ENCODE measurements at places on chromosomes 7 and 10. TPM values are rescaled to one million over a fixed set of nuclear protein-coding genes. Genes with fewer than 3 reads are reported as not detected.
A peak's percentile ranks its signal among the peaks of the same experiment; 100 is the strongest.

- peaks cover 7% of the 10 kb centered on the region for H3K27me3 ChIP-seq
- no peaks in the 10 kb centered on the region for H3K36me3 ChIP-seq
- no peak for DNase-seq
- H3K27ac ChIP-seq: no peak overlapping the region
These were observed 57.2 kb upstream of the PAX2 start for GRCh38 chr10:100688201-100688600.

DNA sequence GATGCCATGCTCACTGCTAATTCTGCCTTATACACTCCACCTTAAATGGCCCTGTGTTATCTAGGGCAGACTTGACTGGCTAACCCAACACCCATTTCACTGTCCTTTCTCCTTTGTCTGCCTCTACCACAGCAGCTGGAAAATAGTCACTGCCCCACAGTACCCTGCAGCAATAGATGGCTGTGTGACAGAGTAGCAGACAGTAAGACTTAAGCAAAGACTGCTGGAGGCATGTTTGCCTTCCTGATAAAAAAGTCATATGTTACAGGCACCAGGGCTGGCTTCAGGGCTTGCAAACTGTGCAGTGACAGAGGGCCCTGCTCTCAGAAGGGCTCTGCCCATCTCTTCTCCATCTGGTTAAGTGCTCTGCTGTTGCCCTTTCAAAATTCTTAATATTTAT, 332.6 kb upstream of the GHITM start:
- H3K4me3 ChIP-seq: no peak overlapping the region
- H3K27ac ChIP-seq: no peak overlapping the region
- H3K36me3 ChIP-seq: no peaks in the 10 kb centered on the region
- no peaks in the 10 kb centered on the region for H3K27me3 ChIP-seq

GRCh38 chr10:95542761-95543160, 18.4 kb downstream of the SORBS1 start:
- H3K4me1 ChIP-seq: no peaks in the 10 kb centered on the region
- H3K27me3 ChIP-seq: no peaks in the 10 kb centered on the region
- no peak for DNase-seq
- no peak overlapping the region for H3K4me3 ChIP-seq

- peak overlapping the region; percentile 55 for H3K27ac ChIP-seq
- no peaks in the 10 kb centered on the region for H3K36me3 ChIP-seq
- no peak for DNase-seq
- H3K27me3 ChIP-seq: no peaks in the 10 kb centered on the region
- H3K4me3 ChIP-seq: no peak overlapping the region
These were observed 25.8 kb downstream of the WBP1L start for GRCh38 chr10:102769375-102770107.

- no peaks in the 10 kb centered on the region for H3K36me3 ChIP-seq
- H3K27ac ChIP-seq: no peak overlapping the region
- H3K4me3 ChIP-seq: no peak overlapping the region
- H3K27me3 ChIP-seq: no peaks in the 10 kb centered on the region
These were observed 69.5 kb downstream of the LMBR1 start for GRCh38 chr7:156823435-156823834.

DNA sequence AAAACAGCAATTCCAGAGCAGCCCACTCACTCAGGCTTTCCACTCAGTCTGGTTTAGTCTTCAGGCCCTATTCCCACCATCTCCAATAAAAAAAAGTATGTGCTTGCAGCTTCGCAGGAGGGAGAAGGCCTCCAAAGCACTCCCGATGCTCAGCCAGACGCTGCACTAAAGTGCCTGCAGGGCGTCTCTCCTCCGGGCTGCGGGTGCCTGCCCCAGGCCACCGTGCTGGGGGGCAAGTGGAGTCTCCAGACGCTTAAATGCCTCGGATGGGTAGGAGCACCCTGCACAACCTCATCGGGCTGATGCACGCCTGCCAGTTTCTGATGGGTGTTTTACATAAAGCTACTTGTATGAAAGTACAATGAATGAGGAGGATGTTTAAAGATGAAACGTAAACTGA, 31.3 kb upstream of the NCAPG2 start:
- no peak overlapping the region for H3K4me3 ChIP-seq
- no peak for DNase-seq
- no peak overlapping the region for H3K27ac ChIP-seq

- no peak for DNase-seq
- H3K27ac ChIP-seq: no peak overlapping the region
- H3K4me3 ChIP-seq: no peak overlapping the region
- no peaks in the 10 kb centered on the region for H3K36me3 ChIP-seq
- H3K27me3 ChIP-seq: no peaks in the 10 kb centered on the region
- no peaks in the 10 kb centered on the region for H3K4me1 ChIP-seq
These were observed 211.3 kb upstream of the DPP6 start for GRCh38 chr7:153840861-153841260.

- H3K4me3 ChIP-seq: no peak overlapping the region
- no peak for DNase-seq
- no peak overlapping the region for H3K27ac ChIP-seq
- H3K36me3 ChIP-seq: no peaks in the 10 kb centered on the region
- H3K27me3 ChIP-seq: no peaks in the 10 kb centered on the region
- H3K4me1 ChIP-seq: peaks cover 44% of the 10 kb centered on the region
These were observed 42.5 kb downstream of the FAM13C start for GRCh38 chr10:59319854-59320253.

DNA sequence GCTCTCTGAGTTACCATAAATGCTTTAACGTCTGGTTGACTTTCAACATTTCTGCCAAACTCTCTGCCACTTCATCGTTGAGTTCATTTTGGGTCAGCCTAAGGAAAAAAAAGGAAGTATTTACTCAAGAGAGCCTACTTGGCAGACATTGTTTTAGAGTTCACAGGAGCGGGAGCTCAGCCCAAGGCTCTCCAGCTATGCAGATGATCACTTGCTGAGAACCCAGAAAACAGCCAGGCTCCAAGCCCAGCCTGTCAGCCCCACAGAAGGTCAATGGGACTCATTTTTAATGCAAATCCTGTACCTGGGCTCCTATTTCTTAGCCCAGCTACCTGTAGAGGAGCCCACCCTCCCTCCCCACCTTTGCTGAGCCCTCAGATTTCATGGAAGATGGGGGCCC, 45.5 kb downstream of the NOD1 start:
- H3K27me3 ChIP-seq: no peaks in the 10 kb centered on the region
- DNase-seq: peak; percentile 88
- peaks cover 72% of the 10 kb centered on the region for H3K4me1 ChIP-seq
- H3K4me3 ChIP-seq: no peak overlapping the region
- H3K36me3 ChIP-seq: peaks cover 16% of the 10 kb centered on the region

- no peaks in the 10 kb centered on the region for H3K36me3 ChIP-seq
- H3K27me3 ChIP-seq: no peaks in the 10 kb centered on the region
- H3K4me3 ChIP-seq: no peak overlapping the region
- no peak for DNase-seq
- H3K27ac ChIP-seq: no peak overlapping the region
These were observed 140.0 kb upstream of the PHYHIPL start for GRCh38 chr10:59036311-59037017.

DNA sequence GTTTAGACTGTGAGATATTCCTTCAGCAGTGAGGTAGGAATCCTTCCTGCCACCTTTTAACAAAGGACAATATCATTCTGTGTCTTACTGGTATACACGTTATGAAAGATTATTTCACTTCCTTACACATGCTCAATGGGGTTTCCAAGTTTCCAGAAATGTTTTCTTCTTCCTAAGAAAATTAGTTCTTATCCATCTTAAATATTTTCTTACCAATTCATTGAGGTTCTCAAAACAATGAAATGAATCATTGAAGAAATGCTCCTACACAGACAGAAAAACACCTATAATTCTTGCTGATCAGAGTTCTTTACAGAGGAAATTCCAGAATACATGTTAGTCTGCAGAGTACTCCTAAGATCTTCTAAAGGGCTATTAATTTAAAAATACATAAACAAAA, 51.4 kb upstream of the SEC61G start:
- H3K4me1 ChIP-seq: peaks cover 8% of the 10 kb centered on the region
- H3K27me3 ChIP-seq: no peaks in the 10 kb centered on the region
- H3K27ac ChIP-seq: no peak overlapping the region
- DNase-seq: no peak

- H3K36me3 ChIP-seq: peaks cover 6% of the 10 kb centered on the region
- no peak overlapping the region for H3K4me3 ChIP-seq
- DNase-seq: peak; percentile 21
- H3K27ac ChIP-seq: peak overlapping the region; percentile 34
- no peaks in the 10 kb centered on the region for H3K27me3 ChIP-seq
- no peaks in the 10 kb centered on the region for H3K4me1 ChIP-seq
These were observed 24.3 kb downstream of the NUP42 start for GRCh38 chr7:23205909-23206767.

DNA sequence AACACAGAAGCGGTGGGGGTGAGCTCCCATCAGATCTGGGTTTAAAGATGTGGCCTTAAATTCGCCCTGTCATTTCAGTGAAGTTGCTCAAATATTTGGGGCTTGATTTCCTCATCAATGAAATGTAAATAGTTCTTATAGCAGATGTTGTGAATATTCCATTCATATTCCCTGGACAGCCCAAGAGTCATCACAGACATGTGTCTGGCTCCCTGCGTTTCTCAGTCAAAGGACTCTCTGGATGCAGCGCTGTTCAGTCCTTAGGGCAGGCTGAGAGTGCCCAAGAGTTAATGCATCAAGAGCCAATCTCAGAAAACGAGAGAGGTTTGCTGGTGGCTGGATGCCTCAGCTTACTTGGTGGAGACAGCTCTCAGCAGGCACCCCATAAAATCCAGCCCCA, 475.5 kb upstream of the VSTM2A start:
- no peak for DNase-seq
- no peaks in the 10 kb centered on the region for H3K36me3 ChIP-seq
- H3K4me1 ChIP-seq: no peaks in the 10 kb centered on the region
- no peak overlapping the region for H3K27ac ChIP-seq
- no peak overlapping the region for H3K4me3 ChIP-seq

DNA sequence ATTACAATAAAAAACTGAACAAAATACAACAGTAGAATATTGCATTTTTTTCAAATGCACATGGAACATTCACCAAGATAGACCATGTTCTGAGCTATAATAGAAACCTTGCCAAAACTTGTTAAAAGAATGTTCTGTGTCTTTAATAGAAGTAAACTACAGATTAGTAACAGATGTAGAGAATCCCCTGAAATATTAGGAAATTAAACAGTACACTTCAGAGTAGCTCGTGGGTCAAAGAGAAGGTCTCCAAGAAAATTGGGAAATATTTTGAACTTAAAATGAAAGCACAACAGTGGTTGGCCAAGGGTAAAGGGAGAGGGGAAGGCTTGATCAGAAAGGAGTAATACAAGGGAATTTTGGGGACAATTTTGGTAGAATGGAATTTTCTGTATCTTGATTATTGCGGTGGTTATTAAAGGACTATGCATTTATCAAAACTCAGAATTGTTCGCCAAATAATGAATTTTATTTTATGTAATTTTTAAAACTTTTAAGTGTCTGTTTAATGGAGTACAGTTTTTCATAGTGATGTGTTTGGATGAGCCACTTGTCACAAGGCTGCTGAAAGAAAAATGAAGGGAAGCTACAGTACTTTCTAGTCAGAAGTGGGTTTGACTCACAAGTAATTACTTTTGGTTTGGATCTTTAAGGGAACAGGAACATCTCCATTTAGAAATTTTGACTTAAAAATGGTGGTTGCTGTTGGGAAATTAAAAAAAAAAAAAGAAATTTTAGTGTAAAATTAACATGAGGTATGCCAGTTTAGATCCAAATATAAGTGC, 10.2 kb downstream of the PLEKHA8 start:
- no peaks in the 10 kb centered on the region for H3K36me3 ChIP-seq
- H3K4me1 ChIP-seq: peaks cover 3% of the 10 kb centered on the region
- no peak overlapping the region for H3K4me3 ChIP-seq
- DNase-seq: no peak
- H3K27ac ChIP-seq: no peak overlapping the region
- H3K27me3 ChIP-seq: no peaks in the 10 kb centered on the region

DNA sequence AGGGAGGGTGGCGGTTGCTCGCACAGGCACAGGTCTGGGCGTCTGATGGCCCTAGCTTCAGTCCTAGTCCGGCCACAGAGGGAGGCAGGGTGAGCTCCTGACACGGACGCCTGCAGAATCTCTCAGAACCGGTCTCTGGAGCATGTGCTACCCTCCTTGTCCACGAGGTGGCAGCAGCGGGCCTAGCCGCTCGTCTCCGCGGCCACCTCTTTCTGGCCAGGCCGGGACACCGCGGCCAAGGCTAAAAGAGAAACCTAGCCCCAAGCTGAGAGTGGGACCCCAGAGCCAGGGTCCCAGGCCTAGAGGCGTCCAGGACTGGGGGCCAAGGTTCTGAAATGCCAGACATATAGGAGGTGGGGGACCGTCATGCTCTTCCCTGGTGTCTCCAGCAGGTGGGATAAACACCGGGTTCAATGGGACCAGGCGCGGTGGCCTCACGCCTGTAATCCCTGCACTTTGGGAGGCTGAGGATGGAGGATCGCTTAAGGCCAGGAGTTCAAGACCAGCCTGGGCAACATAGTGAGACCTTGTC, 3.2 kb upstream of the LAT2 start:
- DNase-seq: peak; percentile 89
- H3K4me1 ChIP-seq: no peaks in the 10 kb centered on the region
- H3K4me3 ChIP-seq: no peak overlapping the region
- H3K27ac ChIP-seq: no peak overlapping the region
- H3K27me3 ChIP-seq: no peaks in the 10 kb centered on the region
- H3K36me3 ChIP-seq: no peaks in the 10 kb centered on the region

DNA sequence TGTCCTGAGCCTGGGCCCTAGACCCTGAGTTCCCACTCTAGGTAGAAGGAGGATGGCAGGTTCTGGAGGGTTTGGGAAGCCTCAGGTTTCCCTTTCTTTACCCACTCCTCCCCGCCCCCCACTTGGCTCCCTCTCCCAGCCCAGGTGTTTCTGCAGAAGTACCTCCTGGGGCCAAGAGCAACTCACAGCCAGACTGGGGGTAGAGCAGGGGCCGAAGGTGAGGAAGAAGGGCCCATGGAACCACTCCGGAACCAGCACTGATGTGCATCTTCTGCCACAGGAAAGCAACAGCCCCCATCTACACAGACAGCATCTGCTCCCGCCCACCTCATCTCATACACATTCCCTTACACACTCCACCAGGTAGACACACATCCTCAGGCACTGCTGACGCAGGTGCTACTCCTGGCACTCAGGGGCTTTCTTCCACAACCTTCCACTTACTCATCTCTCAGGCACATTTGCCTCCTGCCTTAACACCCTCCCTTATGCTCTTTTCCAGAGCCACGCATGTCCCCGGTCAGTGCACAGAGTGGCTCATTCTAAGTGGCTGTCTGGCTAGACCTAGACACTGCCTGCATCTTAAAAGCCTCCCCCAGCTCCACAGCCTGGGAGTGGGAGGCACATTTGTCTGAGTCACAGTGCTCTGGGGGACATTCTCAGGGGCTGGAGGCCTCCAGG, 1.8 kb downstream of the EPHB6 start:
- peaks cover 11% of the 10 kb centered on the region for H3K4me1 ChIP-seq
- peak; percentile 51 for DNase-seq
- no peak overlapping the region for H3K4me3 ChIP-seq
- no peak overlapping the region for H3K27ac ChIP-seq
- no peaks in the 10 kb centered on the region for H3K27me3 ChIP-seq
- no peaks in the 10 kb centered on the region for H3K36me3 ChIP-seq

- no peaks in the 10 kb centered on the region for H3K36me3 ChIP-seq
- no peaks in the 10 kb centered on the region for H3K4me1 ChIP-seq
- no peak overlapping the region for H3K4me3 ChIP-seq
- H3K27me3 ChIP-seq: no peaks in the 10 kb centered on the region
- no peak overlapping the region for H3K27ac ChIP-seq
- no peak for DNase-seq
These were observed 203.3 kb downstream of the BUB3 start for GRCh38 chr10:123357421-123357930.

Gene BEND7
- total RNA-seq: 106 TPM

Gene TET1
- 8.8 TPM for total RNA-seq

Gene TMEM225B
- 2.6 TPM for total RNA-seq

Gene ABHD11
- 39.5 TPM for total RNA-seq

Gene PTPRE
- 16.8 TPM for total RNA-seq

Gene ST8SIA6
- total RNA-seq: 5.6 TPM

Gene CTNNA3
- 0.13 TPM for total RNA-seq

Gene DDIT4
- total RNA-seq: 101 TPM

Gene C10orf53
- total RNA-seq: not detected

Gene UTF1
- total RNA-seq: not detected
